ENCODE measurements at places on chromosomes 6 and 20.

GRCh38 chr6:118506071-118506638 is 41.9 kb upstream of the PLN start:
- no peak for DNase-seq

- DNase-seq = no peak
Observed at GRCh38 chr20:43736588-43737158, 9.9 kb upstream of the GTSF1L start.

DNA sequence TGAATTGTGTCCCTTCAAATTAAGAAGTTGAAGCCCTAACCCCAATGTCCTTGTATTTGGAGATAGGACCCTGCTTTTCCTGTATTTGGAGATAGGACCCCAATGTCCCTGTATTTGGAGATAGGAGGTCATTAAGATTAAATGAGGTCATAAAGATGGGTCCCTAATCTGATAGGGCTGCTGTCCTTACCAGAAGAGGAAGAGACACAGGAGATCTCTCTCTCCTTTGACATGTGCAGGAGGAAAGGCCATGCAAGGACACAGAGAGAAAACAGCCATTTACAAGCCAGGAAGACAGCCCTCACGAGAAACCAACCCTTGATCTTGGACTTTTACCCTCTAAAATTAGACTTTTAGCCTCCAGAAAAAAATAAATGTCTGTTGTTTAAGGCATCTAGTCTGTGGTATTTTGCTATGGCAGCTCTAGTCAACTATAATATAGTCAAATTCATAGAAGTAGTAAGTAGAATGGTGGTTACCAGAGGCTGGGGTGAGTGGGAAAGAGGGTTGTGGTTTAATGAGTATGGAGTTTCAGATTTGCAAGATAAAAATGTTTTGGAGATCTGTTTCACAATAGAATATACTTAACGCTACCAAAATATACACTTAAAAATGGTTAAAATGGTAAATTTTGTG is 59.3 kb downstream of the UBE3D start:
- no peak for DNase-seq

GRCh38 chr6:130781557-130781956 is 45.6 kb upstream of the SMLR1 start:
- no peak for DNase-seq

DNA sequence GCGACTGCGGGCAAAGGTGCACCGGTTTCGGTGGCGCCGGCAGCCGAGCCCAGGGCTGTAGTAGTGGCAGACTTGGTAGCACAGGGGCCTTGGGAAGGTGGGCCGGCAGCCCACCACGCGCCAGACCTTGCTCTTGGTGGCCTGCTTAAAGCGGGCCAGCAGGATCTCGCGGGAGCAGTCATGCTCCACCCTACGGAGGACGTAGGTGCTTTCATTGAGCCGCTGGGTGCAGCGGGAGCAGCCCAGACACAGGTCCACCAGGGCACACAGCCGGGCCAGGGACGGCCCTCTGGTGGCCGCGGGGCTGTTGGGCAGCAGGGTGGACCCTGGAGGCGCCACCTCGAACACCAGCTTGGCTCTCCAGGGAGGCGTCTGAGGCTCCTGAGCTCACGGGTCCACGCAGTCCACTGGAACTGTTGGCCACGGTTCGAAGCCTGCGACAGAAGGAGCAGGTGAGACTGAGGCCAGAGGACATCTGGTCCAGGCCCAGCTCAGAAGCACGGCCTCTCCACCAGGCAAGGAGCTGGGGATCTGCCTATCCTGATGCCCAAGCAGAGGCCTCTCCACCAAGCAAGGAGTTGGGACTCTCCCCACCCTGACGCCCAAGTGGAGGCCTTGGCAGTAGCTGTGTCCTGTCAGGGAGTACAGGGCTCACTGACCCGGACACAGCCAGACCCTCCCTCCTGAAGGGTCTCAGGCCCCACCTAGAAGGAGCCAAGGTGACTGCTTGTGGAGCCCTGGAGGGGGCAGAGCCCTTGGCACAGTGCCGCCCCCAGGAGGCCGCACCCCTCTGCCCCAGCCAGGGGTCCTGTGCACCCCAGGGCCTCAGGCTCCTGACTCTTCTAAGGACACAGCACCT is 1.0 kb downstream of the HELZ2 start:
- no peak for DNase-seq

DNA sequence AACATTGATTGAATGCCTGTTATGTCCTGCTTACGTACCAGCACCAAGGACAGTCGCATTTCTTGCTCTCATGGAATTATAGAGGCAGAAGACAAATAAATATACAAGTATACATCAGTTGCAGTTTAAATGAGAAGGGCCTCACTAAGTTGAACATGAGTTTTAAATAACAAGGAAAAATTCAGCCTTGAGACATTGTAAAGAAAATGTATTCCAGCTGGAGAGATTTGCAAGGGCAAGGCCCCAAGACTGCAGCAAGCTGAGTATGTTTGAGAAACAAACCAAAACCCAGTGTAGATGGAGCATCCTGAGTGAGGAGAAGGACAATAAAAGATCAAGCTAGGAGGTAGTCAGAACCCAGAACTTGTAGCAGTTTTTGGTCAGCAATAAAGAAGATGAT is 123.2 kb upstream of the BMP5 start:
- no peak for DNase-seq

- DNase-seq = no peak
Observed at GRCh38 chr6:148747145-148747470, 278 bp downstream of the UST start.

GRCh38 chr6:163419413-163420288 is 5.1 kb downstream of the QKI start:
- no peak for DNase-seq

DNA sequence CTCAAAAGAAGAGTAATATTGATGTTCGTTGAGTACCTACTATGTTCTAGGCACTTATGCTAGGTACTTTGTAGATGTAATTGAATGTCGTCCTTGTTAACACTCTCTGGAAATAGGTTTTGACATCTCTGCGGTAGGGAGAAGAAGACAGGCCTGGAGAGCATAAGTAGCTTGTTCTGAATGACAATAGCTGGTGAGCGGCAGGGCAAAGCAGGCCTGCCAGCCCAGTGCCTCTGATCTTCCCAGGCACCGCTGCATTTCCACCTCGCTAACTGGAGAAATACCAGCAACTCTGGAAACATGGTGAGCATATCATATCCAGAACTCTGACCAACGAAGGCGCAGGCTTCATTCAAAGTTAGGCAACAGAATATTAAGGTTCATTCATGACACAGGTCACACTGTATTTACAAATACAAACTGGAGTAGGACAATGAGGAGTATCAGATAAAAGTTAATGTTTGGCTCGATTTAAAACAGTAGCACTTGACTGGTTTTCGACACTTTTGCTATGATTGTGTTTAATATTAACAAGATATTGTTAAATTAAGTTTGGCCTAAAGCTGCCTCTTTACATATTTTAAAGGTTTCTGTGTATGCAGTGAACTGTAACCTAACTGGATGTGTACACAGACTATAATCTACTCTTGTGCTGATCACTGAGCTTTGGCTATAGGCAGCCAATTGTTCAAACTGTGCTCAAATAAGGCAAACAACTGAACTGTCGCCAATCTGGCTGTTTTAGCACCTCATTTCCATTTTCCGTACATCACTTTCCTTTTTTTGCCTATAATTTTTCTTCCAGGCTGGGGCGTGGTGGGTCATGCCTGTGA is 54.1 kb downstream of the PPP1R3G start:
- DNase-seq = no peak

GRCh38 chr20:58143531-58143930 is 84.9 kb downstream of the ANKRD60 start:
- no peak for DNase-seq

GRCh38 chr6:5085648-5086293 is 630 bp downstream of the PPP1R3G start:
- DNase-seq = no peak

DNA sequence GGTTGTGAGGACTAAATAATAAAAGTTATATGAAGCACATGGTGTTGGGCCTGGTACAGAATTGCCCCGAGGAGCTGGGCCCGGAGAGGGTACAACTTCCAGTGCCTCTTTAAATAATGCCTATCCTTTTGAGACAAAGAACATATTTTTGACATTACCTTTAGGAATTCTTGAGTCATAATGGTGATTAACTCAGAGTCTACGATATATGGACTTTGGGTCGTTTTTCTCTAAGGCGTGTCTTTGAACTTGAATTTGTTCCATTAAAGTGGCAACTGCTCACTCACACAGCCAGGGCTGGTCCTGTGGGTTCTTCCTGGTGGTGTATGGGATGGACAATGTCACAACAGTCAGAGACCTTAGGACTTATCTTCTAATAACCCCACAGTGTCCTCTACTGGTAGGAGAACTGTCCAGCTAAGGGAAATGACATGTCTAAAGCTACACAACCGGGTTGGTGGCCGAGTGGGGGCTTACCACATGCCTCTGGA is 106.5 kb downstream of the CDC5L start:
- DNase-seq = no peak

DNA sequence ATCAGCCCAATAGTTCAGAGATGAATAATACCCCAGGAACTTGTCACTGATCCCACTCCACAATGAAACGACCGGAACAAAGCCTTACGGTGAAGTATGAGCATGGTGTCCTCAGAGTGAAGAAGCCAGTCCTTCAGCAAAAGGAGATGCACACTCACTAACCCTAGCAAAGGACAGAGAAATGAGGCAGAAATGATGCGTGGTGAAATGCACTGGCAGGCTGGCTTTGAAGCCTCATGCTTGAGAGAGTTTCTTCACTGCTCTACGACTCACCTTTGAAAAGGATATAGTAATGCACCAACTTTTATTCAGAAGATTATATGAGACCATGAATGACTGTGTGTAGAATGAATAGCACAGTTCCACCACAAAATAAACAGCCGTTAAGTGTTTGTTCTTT is 74.8 kb downstream of the PHACTR1 start:
- no peak for DNase-seq

- no peak for DNase-seq
Observed at GRCh38 chr20:58875111-58875510, 22.6 kb downstream of the GNAS start.

DNA sequence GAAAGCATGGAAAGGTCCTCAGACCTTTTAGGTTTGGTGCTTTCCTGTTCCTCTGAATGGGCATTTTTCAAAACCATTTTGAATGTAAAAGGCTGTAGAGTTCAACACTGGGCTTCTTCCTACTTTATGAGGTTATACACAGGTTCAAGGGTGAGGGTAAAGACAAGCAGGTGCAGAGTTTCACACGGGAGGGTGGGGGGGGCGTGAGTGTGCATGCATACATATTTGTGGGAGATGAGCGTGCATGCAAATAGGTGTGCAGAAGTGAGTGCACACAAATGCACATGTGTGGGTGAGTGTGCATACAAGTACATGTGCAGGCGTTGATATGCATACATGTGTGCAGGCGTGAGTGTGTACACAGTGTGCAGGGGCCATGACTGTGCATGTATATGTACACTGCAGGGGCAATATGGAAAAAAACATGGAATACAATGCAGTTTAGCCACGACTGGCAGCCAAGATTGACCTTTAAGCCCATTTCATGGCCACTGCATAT is 183.1 kb downstream of the GMPR start:
- DNase-seq = no peak

DNA sequence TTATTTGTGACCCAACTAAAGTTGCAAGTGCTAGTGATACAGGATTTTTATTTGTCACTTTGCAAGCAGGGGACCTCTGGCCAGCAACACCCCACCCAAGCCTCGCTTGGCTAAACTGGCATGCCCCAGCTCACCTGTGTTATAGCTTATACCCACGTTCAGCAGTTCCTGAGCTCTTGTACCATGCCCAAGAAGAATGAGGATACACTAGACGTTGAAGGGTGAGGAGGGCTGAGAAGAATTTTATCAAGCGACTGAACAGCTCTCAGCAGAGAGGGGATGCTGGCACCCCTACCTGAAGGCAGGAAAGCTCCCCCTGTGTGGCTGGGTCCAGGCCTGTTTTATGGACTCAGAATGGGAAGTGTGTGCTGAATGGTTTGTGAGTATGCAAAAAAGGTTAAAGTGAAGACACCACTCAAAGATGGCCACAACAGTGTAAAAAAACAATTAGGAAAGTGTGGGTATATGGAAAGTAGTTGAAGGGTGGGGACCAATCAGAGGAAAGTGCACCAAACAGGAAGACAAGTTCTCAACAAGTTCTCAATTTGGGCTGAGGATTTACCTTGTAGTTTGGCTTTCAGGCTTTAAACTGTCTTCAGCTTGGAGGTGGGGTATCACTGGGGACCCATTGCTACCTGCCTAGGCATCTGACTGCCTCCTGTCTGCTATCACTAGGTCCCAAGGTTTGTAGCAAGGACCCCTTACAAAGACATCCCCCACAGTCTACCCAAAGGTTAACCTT is 15.0 kb downstream of the BTN2A1 start:
- no peak for DNase-seq

- DNase-seq = no peak
Observed at GRCh38 chr6:74057326-74057725, 361.3 kb downstream of the CD109 start.

- DNase-seq = no peak
Observed at GRCh38 chr20:52405417-52405816, 213.8 kb upstream of the ZFP64 start.

DNA sequence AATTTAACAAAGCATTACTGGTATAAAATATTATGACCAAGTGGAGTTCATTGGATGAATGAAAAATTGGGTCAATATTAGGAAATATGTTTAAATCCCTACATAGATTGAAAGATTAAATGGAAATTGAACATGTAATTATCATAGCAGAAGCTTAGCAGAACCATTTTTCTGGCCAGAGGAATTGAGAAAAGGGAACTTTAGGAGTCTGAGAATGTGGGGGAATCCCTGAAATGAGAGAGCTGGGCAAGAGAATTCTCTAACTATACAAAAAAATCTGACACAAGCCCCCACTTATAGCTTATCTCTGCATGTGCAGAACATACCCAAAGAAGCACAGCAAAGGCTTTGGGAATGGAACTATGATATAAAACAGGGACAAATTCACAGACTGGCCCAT is 67.4 kb upstream of the ARHGAP18 start:
- DNase-seq = no peak

DNA sequence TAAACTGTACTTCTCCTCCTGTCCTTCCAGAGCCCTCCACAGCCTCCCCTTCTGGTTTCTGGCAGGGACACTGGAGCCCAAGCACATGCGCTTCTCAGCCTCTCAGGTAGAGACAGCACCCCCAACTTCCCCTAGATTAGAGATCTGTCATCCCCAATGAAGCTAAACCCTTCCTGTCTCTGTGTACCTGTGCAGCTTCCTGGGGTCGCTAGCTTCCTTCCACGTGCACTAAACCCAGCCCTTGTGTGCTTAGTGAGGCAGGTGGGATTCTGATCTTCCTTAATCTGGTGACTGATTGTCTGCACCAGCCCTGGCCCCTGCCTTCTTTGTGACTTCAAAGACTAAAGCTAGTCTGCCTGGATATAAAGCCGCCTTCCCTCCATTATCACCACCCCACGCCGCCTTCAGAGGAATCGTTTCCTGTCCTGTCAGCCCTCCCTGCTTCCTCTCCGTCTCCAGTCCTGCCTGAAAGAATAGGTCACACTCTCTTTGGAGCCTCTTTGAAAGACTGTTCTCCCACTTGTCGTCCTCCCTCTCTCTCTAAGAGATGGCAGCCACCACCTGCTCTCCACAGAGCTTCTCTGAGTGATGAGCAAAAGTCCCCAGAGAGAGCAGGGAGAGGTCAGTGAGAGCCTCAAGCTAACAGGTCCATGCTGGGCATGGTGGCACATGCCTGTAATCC is 27.5 kb downstream of the CAPN11 start:
- DNase-seq = no peak
